ENCODE measurements at places on chromosomes 13 and 19.

GRCh38 chr19:12788682-12789097, 2.6 kb upstream of the JUNB start:
- DNase-seq, result peak; percentile 44

- DNase-seq, result no peak
Measured at GRCh38 chr13:78649997-78650716, 8.8 kb downstream of the OBI1 start.

GRCh38 chr19:27671876-27672275, 1541.1 kb downstream of the UQCRFS1 start:
- DNase-seq, result no peak

GRCh38 chr19:34963573-34964406, at the start of gene ZNF792:
TSS of gene ZNF792 (minus strand) at chr19:34964229. CDS start at chr19:34963662, 567 bp downstream.
- peak; percentile 53 for DNase-seq

- no peak for DNase-seq
Measured at GRCh38 chr19:1101337-1101698, 2.5 kb upstream of the GPX4 start.

DNA sequence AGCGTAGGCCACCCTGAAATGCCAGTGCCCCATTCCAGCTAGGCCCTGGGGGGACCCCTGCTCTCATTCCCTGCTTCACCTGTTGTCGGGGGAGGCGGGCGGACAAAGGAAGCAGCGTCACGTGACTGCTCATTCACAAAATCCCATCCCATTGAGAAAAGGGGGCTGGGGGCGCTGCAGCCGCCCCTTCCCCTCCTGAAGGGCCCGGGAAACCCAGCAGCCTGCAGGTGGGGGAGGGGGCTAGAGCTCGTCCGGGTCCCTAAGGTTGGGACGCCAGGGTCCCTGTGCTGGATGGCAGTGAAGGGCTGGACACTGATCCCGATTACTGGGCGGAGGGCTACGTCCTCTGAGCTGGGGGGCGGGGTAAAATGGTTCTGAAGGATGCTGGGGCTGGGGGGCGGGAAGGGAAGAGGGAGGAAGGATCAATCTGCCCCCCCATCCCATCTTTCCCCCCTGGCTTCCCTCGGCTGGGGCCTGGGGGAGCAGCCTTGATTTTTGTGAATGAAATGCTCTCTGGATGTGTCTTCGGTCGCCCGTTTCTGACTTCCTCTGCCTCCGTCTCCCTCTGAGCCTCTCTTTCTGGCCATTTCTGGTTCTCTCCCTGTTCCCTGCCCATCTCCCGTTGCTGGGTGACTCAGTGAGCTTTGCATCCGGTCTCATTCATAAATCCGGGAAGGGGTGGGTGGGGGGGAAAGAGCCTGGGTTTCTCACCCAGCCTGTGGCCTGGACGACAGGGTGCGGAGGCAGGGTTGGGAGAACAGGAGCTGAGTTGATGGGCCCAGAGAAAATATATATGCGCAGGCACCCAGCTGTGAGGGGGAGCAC, 816 bp downstream of the SPRED3 start:
- no peak for DNase-seq

GRCh38 chr19:6498294-6499036, 3.6 kb downstream of the TUBB4A start:
- DNase-seq, result no peak

GRCh38 chr19:4304538-4305256, at the start of gene FSD1:
TSS of gene FSD1 (plus strand) at chr19:4304598. CDS start at chr19:4304747, 149 bp downstream.
- DNase-seq, result no peak

GRCh38 chr13:23608701-23609413, 38.6 kb downstream of the TNFRSF19 start:
- no peak for DNase-seq

DNA sequence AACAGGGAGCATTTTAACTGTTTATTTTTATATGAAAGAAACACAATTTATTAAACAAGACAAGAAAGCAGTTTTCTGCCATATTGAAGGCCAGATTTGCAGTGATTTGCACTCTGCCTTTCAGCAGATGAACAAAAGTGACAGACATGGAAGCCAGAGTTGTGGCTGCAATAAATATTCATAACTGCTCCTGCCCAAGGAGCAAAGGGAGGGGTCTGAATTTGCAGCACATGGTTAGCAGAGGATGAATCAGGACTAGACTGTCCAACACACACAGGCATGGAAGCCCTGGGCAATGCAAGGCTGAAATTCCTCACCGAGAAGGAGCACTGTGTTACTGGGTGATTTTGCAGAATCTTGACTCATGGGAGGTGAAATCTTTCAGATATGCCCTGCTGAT, 418.2 kb downstream of the DCT start:
- no peak for DNase-seq

DNA sequence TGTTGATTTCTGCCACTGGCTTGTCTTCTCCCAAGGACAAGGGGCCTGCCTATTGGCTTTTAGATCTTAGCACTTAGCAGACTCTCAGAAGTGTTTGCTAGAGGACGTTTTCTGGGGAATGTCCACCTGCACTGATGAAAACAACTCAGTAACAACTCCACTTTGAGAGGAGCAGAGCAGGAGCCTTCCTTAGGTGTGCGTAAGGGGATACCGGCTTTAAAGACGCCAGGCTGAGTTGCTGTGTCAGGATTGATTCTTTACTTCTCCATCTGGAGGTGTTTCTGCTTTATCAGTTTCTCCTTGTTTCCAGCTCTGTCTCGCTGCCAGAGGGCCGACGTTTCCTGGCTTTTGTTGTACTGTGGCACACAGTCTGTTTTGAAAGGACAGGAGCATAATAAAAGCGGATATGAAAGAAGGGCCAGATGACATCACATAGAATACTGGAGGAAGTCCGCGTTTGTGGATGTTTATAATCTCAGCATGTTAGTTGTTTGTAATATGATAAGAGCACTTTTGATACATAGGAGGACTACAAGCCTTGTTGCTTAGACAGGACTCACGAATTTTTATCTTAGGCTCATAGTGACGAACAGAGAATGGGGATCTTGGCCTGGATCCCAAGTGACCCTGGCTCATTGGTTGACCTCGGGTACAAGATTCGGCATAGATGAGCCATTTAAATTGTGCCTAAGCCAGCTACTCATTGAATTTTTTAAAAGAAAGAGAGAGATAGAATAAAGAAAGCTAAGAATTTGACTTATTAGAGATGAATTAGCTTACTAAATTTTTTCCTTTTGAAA, 34.6 kb downstream of the COL4A2 start:
- DNase-seq, result no peak

- no peak for DNase-seq
Measured at GRCh38 chr19:2123682-2124387, 27.1 kb downstream of the IZUMO4 start.

DNA sequence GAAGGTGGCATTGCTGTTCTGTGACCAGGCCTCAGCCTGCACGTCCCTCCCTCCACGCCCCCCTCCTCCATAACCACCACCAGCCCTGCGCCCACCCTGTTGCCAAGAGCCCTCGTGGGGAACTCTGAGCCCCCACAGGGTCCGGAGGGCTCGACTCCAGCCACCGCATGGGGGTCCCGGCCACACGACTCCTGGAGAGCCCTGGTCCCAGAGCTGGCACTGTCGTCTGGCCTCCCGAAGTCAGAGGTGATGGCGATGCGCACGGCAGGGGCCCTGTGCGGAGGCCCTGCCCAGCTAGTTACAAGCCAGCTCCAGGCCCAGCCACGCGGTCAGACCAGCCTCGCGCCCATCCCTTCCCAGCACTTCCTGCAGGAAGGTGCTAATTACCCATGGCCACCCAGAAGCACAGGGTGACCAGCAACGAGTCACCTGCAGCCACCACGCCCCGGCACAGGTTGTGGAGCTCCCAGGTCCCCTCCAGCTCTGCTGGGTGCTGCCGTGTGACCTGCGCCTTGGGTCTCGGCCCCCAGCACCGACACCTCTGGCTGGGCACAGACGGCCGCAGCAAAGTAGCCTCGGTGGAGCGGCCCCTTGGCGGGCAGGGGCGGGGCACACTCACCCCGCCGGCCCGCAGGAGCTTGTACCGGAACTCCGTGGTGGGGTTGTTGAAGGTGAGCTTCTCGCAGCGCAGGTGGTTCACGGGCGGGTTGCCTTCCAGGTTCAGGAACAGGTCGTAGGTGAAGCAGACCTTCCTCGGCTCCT, 49.6 kb downstream of the MLLT1 start:
- no peak for DNase-seq

- no peak for DNase-seq
Measured at GRCh38 chr13:20787180-20787579, 13.4 kb upstream of the EEF1AKMT1 start.

DNA sequence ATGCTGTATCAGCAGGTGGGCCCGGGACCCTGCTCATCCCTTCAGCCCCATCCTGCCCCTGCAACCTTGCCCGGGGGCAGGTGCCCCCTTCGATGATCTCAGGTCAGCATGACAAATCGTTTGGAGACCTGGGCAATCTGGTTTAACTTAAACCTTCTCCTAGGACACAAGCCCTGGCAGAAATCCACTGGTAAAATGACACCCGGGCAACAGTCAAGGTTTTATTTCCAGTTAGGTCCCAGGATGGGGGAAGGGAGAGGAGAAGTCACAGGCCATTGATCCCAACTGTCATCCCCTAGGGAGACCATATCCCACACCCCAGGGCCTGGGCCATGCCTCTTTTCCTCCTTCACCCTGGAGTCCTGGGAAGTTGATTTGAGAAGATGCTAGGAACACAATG, 1.8 kb upstream of the PLIN5 start:
- DNase-seq, result no peak

DNA sequence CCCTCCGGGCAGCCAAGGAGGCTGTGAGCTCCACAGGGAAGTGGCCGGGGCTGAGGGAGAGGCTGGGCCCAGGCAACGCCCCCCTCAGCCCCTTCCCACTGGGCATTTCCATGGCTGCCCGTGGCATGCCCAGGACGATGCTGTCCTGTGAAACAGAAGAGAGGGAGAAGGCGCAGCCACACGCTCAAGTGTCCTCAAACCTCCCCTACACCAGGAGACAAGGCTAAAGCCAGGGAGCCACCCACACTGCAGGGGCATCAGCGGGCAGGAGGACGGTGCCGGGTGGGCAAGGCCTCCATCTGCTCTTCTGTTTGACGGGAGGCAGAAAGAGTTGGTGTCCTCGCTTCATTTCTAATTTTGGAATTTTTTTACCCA, 14.2 kb upstream of the PROZ start:
- DNase-seq, result no peak

DNA sequence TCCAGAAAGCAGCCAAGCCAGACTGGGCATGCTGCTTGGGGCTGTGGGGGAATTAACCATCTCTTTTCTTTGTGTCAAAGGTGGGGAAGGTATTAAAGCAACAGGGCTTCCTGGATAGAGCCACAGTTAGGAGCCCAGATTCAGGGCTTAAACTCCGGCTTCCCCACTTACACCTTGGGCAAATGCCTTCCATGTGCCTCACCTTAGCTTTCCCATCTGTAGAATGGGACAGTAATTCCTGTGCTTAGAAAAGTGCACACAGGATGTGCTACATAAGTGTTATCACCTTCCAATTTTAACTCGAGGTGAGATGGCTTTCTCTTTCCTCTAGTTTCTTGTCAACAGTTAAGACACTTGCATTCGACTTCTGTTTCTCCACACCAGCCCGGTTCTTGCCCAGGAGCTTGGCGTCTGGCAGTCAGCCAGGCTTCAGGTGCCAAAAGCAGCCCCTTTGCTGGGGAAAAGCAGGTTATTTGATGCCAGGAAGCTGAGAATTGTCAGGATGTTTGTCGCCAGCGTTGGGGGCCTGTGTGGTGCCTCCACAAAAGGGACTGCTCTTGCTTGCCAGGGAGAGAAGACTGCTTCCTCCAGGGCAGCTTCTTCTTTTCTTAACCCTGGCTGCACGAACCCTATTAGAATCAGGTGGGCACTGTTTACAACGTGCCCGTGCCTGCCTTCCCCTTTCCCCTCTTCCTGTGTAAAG, 79.2 kb downstream of the SIPA1L3 start:
- DNase-seq, result no peak

DNA sequence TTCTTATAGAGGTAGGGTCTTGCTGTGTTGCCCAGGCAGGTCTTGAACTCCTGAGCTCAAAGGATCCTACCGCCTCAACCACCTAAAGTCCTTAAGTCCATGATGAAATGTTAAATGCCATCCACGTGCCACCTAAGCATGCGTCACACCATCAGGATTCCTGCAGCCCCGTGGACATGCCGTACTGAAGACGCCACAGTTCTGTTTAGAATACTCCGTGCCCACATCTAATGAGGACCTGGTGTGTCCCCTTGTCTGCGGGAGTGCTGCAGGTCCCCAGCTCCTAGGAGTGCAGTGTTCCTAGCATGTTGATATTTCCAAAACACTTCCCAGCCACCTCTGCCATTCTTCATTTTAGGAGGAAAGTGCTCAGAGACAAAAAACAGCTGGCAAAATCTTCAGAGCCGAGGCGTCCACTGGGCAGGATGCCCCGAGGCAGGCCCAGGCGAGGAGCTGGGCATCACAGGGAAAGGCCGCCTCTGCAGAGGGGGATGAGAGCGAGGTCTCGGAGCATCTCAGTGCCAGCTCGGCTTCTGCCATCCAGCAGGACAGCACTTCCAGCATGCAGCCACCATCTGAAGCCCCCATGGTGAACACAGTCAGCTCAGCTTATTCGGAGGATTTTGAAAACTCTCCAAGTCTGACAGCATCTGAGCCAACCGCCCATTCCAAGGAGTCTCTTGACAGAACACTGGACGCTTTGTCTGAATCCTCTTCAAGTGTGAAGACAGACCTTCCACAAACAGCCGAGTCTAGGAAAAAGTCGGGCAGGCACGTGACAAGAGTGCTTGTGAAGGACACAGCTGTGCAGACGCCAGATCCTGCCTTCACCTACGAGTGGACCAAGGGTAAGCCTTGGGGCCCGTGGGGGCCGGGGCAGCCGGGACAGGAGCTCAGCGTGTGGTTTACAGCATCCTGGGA, 13.2 kb downstream of the C19orf44 start:
- no peak for DNase-seq

GRCh38 chr13:112179995-112180394, 113.0 kb downstream of the SOX1 start:
- DNase-seq, result no peak

GRCh38 chr19:42148266-42148665, 16.0 kb upstream of the POU2F2 start:
- DNase-seq, result no peak

DNA sequence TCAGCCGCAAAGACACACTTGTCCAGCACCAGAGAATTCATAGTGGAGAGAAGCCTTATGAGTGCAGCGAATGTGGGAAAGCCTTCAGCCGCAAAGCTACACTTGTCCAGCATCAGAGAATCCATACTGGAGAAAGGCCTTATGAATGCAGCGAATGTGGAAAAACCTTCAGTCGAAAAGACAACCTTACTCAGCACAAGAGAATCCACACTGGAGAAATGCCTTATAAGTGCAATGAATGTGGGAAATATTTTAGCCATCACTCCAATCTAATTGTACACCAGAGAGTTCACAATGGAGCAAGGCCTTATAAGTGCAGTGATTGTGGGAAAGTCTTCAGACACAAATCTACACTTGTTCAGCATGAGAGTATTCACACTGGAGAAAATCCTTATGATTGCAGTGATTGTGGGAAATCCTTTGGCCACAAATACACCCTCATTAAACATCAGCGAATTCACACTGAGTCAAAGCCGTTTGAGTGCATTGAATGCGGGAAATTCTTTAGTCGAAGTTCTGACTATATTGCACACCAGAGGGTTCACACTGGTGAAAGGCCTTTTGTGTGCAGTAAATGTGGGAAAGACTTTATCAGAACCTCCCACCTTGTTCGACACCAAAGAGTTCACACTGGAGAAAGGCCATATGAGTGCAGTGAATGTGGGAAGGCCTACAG, 6.8 kb downstream of the ZNF134 start:
- DNase-seq, result no peak

GRCh38 chr19:39342647-39343305, 555 bp downstream of the SAMD4B start:
- peak; percentile 13 for DNase-seq
